Hematopoietic multipotent progenitor cell treated with erythropoietin and hydrocortisone succinate and interleukin-3 and kit ligand, for 6 days (in vitro differentiated cells): ENCODE measurements at places on chromosomes 1 and 21.
A peak's percentile ranks its signal among the peaks of the same experiment; 100 is the strongest.

DNA sequence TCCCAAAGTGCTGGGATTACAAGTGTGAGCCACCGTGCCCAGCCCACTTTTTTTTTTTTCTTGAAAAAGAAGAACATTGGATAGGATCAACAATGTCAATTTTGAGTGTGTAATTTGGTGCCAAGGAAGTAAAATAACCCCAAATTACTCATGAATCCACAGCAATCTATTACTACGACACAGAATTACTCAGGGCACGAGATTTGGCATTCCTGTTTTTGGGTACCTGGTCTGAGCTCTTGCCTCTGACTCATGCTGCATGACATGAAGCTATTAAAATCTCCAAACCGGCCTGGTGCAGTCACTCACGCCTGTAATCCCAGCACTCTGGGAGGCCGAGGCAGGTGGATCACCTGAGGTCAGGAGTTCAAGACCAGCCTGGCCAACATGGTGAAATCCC lies 10.4 kb downstream of the RNF19B start:
- DNase-seq, result no peak

DNA sequence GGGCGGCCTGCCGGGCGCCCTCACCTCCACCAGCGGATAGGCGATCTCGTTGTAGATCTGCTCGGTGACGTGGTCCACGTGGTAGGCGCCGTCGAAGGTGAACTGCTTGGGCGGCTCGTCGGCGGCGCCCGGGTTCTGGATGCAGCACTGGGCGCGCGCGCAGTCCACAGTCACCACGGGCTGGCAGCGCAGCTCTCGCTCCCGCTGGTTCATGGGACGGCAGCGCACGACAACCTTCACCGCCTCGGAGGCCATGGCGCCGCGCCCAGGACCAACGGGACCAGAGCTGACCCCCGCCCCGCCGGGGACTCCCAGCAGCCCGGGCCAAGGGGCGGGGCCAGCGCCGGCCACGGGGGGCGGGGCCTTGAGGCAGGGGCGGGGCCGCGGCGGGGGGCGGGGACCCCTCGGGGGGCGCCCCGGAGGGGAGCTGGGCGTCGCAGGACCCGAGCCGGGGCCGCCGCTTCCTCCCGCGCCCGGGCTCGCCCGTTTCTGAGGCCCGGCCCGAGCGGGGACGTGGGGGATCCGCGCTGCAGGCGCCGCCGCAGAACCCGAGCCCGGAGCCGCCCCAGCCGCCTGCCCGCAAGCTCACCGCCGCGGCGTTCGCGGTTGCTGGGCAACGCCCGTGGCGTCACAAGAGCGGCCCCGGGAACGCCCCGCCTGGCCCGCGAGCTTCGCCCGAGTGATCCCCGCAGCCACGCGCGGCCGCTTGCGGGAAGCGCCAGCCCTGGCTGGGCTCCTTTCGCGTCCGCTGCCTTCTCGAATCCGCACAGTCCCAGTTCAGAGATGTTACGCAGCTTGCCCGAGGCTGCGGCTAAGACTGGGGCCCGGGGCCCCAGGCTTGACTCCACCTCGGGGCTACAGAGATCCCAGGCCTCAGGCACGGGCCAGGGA lies at the start of gene KIF17:
TSS of gene KIF17 (minus strand) at position 556 of the 891 bp plus-strand sequence. CDS start at position 255, 301 bp downstream.
- DNase-seq, result peak; percentile 76

DNA sequence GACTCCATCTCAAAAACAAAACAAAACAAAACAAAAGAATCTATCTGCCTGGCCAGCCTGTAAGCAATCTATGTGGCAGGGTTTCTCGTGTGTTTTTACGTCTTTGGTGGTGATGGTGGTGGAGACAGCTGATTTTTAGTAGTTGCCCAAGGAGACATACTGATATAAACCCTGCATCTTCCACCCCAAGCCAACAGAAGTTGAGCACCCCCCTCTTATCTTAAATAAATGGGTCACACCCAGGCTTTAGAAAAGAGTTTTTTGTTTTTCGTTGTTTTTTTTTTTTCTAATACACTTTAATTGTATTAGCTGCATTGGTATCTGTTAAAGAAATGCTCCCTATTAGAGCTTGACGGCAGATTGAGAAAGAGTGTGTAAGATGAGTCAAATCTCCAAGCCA lies 134.7 kb downstream of the GLUL start:
- peak; percentile 88 for DNase-seq

- no peak for DNase-seq
Observed at GRCh38 chr1:177286396-177286795, 115.6 kb downstream of the BRINP2 start.

DNA sequence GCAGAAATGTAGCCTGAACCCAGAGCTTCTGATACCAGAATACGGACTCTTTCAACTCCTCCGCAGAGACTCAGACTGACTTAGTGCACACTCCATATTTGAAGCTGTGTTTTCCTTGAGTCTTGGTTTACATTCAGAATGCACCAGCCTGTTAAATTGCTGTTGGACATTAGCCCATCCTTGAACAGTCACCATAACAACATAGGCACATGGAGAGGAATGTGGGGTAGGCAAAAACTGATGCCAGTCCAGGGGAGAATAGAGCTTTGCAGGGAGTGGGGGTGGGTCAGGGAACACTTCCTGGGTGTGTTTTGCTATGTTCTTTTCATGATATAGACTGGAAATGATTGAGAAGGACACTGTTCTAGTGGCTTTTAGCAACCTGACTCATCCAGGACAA lies 76.3 kb upstream of the CACNA1E start:
- no peak for DNase-seq

GRCh38 chr1:22920734-22921451 lies 51.8 kb downstream of the LACTBL1 start:
- DNase-seq, result no peak

GRCh38 chr1:112030157-112030556 lies 40.7 kb upstream of the KCND3 start:
- no peak for DNase-seq

GRCh38 chr1:9439074-9439761 lies 100.0 kb upstream of the SLC25A33 start:
- peak; percentile 34 for DNase-seq

- DNase-seq, result peak; percentile 68
Observed at GRCh38 chr1:112298558-112298957, 97.5 kb upstream of the CTTNBP2NL start.

- no peak for DNase-seq
Observed at GRCh38 chr1:58573138-58573537, 3.9 kb downstream of the TACSTD2 start.

DNA sequence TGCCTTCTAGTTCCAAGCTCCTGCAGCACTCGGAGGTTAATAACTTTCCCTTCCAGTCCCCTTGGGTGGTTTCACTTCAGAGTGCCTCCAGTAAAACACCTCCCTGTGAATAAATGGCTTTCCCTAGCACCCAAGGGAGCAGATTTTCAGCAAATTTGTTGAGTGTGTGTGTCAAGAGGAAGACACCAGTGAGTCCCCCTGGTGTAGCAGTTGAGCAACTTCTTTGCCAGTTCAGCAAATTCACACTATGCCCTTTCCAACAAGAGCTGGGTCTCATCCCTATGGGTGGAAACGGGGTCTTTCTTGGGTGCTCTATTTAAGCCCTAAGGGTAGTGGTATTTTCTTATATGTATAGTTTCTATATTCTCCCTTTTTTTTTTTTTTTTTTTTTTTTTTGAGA lies 806 bp upstream of the AADACL4 start:
- DNase-seq, result no peak

- DNase-seq, result peak; percentile 29
Observed at GRCh38 chr1:241518476-241519307, 863 bp downstream of the FH start.

DNA sequence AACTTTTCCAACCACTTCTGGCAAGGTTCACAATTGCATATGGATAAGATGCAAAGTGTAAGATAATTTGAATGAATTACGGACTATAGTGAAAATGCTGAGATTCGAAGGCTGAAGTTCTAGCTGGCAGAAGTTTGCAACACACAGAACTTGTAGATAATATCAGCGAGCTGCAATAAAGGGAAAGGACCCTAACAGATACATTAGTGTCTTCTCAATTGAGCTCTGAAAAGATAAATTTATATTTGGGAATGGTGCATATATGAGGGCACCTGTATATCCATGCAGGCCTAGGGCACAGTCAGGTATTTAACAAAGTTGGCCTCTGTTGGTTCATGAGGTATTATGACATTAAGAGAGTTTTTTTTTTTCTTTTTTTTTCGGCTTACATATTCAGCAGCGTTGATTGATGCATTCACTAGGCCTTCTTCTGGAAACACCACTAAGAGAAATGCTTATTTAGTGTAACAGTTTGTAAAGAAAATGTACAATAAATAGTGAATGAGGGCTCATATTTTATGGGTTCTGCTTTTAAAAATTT lies 2.2 kb downstream of the NFIA start:
- DNase-seq, result peak; percentile 43

DNA sequence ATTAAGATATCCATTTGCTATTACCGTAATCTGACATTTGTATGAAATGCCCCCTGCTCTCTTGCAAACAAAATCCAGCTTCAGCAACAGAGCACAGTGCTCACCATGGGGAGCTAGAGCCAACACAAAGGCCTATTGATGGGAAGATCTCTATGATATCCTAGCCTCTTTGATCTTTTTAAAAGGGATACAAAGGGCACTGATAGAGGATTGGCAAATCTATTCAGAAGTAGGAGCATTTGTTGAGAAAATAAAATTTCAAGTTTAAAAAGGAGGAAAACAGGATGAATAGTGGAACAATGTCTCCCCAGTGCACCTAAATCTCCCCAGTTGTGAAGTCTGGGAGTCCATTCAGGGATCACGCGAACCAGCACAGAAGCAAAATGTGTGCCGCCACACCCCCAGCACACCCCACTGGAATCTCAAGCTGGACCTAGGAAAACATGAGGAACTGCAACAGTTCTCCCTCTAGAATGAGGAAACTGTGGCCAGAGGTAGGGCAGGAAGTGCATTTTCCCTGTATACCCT lies 32.2 kb downstream of the MRAP start:
- DNase-seq, result no peak

- DNase-seq, result no peak
Observed at GRCh38 chr1:201557572-201557958, 18.6 kb downstream of the NAV1 start.

GRCh38 chr1:95197616-95198252 lies 36.3 kb upstream of the RWDD3 start:
- DNase-seq, result no peak

DNA sequence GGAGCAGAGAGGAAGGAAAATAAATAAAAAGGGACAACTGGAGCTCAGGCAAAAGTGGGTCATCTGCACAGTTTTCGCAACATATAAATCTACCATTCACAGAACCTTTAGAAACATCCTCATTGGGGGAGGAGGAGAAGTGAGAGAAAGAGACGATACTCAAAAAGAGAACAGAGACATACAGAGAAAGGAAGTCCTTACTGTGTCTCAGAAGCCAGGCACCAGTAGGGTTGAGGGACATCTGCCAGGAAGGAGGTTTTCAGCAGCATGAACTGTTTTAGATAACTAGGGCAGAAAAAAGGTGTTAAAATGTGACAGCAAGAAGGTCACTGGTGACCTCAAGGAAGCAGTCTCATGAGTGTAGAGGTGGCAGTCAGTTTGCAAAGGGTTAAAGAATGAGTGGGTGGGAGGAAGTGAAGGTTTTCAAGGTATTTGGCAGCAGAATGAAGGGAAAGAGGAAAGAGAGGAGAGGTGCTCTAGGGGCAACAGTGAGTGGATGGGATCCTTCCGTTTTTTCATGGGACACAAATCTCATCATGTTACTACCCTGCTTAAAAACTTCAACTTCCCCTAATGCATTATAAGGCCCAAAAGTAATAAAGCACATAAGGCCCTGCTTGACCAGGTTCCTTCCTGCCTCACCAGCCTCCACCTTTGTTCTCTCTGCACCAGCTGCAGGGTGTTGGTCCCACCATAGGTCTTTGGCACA lies 9.5 kb downstream of the JAK1 start:
- DNase-seq, result peak; percentile 55

DNA sequence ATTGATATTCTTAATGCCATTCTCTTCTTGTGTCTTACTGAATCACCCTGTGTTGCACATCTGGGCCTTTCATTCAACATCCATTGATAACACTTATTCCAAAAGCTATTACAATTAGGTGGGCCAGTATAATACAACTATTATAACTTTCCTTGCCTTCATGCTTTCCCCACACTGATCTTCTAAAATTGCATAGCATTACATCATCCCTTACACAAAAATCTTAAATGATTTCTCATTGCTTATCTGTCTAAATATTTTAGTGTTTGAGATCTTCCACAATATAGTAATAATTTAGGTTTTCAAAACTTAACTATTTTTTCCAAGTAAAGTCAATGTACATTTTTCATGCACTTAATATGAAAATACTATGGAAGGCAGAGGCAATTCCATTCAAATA lies 1634.1 kb downstream of the PLA2G4A start:
- no peak for DNase-seq

DNA sequence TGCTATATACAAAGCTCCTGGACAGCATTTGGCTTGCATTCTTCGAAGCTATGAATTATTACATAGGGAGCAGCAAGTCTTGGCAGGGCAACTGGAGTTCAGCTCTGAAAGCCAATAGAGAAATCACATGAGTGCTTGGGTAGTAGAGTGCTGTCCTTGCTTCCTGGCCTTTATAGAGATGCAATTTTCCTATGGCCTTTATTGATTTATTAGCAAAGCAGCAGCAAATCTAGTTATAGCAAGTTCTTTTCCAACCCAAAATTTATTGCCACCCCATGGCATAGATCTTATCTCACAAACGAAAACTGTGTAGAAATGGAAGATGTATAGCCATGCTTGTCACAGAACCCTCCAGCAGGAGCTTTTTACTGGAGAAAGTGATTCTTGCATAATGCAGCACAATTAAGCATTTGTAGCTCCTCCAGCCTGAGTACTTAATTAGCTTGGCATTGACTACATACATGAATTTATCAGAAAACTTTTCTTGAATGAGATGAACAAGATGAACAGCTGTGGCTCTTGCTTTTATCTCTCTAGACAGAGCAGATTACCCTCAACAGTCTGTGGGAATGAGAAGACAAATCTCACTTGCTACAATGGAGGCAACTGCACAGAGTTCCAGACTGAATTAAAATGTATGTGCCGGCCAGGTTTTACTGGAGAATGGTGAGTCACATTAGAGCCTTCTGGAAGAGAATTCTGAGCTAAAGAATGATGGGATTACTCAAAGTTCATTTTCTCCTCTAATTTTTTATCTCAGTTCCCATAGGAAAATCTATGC lies 170.1 kb downstream of the CRB1 start:
- DNase-seq, result peak; percentile 49

GRCh38 chr1:229432116-229432461 lies 1.8 kb downstream of the ACTA1 start:
- DNase-seq, result no peak

GRCh38 chr1:172154551-172154950 lies 265.9 kb upstream of the C1orf105 start:
- DNase-seq, result peak; percentile 19

DNA sequence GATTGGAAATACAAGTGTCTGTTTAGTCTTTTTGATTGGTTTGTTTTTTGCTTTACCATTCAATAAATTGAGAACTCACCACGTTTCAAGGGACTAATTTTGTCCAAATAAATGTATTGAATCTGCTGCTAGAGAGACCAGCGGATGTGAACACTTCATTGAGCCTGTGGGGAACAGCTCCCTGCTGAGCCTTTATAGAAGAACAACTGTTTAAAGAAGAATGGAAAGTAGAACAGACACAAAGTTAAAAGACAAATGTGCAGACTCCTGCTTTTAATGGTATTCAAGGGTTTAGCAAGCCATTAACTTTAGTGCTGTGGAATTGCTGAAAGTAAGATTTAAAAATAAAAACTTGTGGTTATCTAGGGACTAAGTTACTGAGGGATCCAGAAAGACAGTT lies 817.7 kb upstream of the B3GALT2 start:
- DNase-seq, result no peak
